ENCODE measurements at places on chromosomes 4 and X. TPM values are rescaled to one million over a fixed set of nuclear protein-coding genes. Genes with fewer than 3 reads are reported as not detected.

DNA sequence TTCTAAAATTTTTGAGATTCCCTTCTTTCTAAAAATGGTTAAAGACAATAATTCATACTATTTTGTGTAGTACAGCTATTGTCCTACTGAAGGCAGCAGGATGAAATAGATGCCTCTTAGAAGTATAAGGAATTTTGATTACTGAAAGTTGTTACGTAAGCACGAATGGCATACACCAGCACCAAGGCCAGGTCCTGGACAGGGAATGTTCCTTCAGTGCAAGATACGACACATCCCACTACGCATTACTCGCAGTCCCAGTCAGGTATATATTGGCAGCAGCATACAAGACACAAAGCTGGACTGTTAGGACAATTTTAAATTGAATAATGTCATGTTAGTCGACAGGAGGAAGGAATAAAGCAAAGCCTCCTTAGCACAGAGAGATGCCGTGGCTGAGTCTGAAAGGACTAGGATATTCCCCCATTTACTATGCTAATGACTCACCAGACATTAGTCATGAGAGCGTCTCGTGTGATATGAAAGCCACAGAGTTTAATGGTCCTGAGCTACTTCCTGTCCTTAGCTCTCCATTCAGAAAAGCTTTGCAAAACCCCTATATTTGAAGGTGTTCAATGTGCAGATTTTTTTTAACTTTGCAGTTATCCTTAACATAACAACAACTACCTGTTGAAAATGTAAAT lies 504.3 kb downstream of the FAM133A start:
- no peak for DNase-seq

DNA sequence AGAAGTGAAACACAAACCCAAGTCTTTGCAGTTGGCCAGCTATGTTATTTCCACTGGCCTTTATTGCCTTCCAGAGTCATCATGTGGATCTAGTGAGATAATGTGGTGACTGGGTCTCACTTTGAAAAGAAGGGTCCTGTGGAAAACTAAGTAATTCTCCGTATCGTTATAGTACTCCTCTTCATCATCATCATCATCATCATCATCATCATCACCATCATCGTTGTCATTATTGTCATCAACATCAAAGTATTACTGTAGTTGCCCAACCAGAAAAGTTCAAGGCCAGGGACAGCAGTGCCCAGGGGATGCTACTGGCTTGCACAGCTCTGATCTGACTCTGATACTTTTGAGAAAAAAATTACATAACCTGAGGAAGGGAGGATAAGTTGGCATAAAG lies 295.6 kb upstream of the F9 start:
- no peak for DNase-seq

HS3ST1 gene
- total RNA-seq, result not detected

- DNase-seq, result no peak
Measured at GRCh38 chrX:118550792-118551191, 55.2 kb downstream of the DOCK11 start.

- DNase-seq, result no peak
Measured at GRCh38 chr4:138235419-138235952, 6.7 kb downstream of the SLC7A11 start.

GRCh38 chrX:150236327-150236726 lies 126.8 kb upstream of the MAMLD1 start:
- DNase-seq, result no peak

CCKAR gene
- total RNA-seq, result not detected

DNA sequence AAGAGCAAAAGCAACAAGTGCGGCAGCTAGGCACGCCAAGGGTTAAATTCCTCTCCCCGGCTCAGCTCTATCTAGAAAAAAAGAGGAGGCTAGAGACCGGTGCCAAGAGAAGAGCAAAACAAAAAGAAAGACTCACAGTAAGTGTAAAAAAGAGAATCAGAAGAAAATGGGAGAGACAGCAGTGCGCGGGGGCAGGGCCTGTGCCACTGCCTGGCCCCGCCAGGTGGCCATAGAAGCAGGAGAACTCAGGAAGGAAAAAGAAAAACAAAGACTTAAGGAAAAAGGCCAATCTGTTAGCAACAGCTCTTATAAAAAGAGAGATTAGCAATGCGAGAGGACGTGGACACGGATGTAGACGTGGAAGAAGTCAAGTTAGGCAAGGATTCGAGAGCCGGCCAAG lies 3.2 kb downstream of the ACOX3 start:
- DNase-seq, result no peak

SORBS2 gene
- total RNA-seq, result 0.07 TPM

VSIG4 gene
- total RNA-seq, result not detected

DNA sequence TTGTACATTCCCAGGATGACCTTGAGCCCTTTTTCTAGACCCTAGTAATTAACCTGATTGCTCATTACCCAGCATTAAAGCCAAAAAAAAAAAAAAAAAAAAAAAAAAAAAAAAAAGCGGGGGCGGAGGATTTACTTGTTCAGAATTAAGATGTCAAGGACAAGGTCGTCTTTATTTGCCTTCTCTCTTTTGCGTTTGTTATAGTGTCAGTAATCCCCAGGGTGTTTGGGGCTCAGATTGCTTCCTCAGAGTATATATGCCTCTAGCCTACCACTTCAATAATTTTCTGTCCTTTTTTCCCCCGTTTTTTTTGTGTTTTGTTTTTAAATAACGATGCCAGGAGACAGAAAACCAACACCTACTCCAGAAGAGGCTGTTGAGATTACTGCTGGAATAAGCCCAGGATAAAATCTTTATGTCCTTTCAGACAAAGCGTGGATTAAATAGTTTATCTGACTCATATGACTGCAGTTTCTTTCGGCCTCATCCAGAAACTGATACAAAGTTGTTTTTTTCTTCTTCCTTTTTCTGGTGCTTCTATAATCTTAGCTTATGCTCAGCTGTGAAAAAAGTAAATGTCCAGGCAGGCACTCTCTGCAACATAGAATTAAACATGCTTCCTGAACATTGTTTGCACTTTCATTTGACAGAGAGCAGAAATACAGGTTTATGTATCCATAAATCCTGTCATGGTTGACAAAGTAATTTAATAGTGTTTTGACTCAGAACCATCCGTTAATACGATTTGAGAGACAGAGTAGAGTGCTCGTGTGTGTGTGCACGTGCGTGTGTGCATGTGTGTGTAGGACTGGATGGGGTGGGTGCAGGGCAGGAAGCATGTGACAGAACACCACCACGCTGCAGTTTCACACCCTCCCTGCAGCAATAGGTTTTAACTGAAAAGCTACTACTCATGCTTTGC lies 138.6 kb downstream of the AFF1 start:
- DNase-seq, result peak; percentile 15

PPP2R2C gene
- total RNA-seq, result not detected

DNA sequence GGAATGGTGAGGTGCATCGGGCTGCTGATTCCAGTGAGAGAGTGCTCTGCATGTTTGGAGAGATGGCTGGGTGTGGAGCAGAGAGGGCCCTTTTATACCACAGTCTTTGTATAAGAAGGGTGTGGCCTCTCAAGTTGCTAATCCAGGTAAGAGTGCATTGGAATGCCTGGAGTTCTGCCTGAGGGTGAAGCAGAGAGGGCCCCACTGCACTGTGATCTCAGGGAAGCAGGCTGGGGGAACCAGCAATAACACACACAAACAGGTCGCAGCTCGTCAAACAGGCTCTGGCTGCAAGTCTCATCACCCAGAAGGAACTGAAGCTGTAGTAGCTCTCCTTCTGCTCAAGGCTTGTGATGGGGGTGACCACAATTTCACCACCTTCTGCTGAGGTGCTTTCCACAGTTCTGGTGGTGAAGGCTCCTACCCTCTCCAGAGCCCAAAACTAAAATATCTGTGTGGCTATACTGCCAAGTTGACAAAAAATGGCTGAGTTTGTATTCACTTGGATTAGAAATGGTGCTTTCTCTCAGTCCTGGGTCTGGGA lies 687.4 kb upstream of the HS3ST1 start:
- DNase-seq, result no peak

- DNase-seq, result no peak
Measured at GRCh38 chrX:83508006-83508405, at the start of gene POU3F4. TSS of gene POU3F4 (plus strand) at chrX:83508290. CDS start at chrX:83508325, 35 bp downstream.

DNA sequence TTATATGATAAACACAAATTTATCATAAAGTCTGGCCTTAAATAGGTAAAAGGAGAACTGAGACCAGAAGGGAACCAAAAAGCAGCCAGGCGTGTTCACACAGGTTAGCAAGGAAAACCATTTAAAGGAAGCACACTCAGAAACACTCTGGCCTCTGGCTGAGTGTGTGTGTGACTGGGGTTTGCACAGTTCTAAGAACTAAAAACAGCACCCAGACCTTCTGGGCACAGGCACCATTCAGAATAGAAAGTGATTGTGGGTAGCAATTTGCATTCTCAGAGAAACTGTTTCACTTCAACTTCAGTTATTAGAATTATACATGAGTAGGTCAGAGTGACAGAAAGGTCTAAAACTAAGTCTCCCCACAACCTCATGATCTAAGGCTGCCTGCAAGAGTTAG lies 10.0 kb downstream of the GPR82 start:
- DNase-seq, result no peak

ZNF182 gene
- total RNA-seq, result 7.1 TPM

GRCh38 chrX:10135561-10136399 lies 21.0 kb upstream of the CLCN4 start:
- no peak for DNase-seq

DDX3X gene
- 1,169 TPM for total RNA-seq

CD40LG gene
- total RNA-seq, result 24.0 TPM

GRCh38 chr4:8370835-8371595 lies 69.5 kb downstream of the ACOX3 start:
- DNase-seq, result no peak

- no peak for DNase-seq
Measured at GRCh38 chr4:154720618-154721267, 23.1 kb upstream of the LRAT start.

- DNase-seq, result no peak
Measured at GRCh38 chr4:54238389-54238788, 9.3 kb downstream of the PDGFRA start.

- no peak for DNase-seq
Measured at GRCh38 chr4:128427832-128428366, 140.3 kb upstream of the PGRMC2 start.

- no peak for DNase-seq
Measured at GRCh38 chr4:123788577-123788976, 392.0 kb downstream of the SPRY1 start.

EXOC1L gene
- total RNA-seq, result not detected

DNA sequence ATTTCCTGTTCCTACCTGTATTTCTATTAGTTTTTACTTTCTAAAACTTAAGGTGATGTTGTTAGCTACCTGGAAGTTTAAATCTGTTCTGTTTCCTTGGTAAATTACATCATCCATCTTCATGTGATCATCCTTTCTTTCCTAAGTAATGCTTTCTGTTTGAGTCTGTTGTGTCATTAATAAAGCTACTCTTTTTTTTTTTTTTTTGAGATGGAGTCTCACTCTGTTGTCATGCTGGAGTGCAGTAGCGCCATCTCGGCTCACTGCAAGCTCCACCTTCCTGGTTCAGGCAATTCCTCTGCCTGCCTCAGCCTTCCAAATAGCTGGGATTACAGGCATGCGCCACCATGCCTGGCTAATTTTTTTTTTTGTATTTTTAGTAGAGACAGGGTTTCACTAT lies 73.3 kb downstream of the FIP1L1 start:
- no peak for DNase-seq

DNA sequence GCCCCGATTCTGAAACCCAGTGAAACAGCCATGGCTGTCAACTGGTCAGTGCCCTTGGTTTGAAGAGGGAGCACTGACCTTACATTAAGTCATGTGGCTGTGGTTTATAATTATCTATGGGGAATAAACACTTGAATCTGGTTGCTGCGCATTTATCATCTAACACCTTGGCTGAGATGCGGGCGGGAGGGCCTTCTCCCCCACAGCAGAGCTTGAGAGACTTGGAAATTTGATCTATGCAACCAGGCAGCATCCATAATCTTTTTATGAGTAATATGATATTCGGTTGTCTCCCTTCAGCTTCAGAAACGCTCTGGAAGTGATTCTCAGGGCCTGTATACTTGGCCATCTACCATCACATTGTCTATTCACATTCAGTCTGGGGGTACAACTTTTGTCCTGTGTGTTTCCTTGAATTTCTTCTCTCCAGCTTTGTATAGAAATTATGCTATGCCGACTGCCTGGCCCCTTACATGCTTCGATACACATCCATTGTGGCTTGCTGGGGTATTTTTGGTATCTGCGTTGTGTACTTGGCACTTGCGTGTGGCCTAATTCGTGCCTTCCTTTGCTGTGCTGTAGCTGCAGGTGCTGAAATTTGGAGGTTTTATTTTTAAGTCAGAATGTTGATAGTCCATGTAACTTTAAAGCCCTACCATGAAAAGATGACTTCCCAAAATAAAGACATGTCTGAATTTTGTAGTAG lies 321.6 kb downstream of the ARHGAP10 start:
- no peak for DNase-seq

DNA sequence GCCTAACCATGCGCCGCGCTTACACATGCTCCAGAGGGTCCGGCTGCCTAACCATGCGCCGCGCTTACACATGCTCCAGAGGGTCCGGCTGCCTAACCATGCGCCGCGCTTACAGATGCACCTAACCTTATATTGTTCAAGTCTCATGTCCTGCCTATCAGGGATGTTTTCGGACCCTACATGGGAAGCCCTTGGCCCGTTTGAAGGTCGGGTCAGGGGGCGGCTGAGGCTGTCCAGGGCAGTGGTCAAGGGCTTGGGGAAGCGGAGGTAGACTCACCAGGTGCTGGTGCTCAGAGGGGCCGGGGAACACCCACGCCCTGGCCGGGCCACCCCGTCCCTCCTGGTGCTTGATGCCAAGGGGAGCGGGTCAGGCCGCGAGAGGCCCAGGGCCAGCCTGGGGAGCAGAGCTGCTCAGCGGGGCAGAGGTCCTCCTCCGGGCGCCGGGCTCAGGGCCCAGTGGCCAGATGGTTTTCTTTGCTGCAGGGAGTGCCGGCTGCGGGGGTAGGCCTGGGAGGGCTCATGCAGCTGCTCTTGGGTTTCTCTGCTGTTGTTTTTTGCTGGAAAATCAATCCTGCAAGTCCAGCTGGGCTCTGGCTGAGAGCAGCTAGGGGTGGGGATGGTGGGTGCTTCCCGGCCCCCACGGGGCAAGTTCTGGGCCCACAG lies 35.4 kb upstream of the SPON2 start:
- no peak for DNase-seq

GLRA3 gene
- not detected for total RNA-seq

DNA sequence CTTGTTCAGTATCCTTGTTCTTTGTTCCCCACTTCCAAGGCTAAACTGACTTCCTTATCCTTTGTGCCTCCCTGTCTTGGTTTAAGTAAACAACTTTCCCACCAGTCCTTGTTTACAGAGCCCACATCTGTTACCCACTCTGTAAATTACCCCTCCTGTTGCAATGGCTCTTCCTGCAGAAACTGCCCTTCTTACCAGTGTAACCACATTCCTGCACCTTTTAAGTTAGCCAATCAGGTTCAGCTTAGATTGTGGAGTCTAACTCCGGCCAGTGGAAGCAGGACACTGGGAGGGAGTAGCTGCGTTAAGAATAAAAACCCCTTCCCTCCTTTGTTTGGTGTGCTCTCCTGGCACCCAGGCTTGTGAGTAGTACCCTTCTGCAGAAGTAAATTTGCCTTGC lies 360.9 kb downstream of the PRDM5 start:
- no peak for DNase-seq

AGTR2 gene
- total RNA-seq, result not detected

UCP1 gene
- not detected for total RNA-seq

- DNase-seq, result no peak
Measured at GRCh38 chr4:133389029-133389428, 239.9 kb downstream of the PCDH10 start.
